ENCODE measurements at places on chromosomes 16 and 17. TPM values are rescaled to one million over a fixed set of nuclear protein-coding genes. Genes with fewer than 3 reads are reported as not detected.

The EME1 gene
- total RNA-seq: 0.94 TPM

The CFAP97D1 gene
- not detected for total RNA-seq

The PKD1 gene
- total RNA-seq: 165 TPM

The DOC2A gene
- total RNA-seq: 3.1 TPM

DNA sequence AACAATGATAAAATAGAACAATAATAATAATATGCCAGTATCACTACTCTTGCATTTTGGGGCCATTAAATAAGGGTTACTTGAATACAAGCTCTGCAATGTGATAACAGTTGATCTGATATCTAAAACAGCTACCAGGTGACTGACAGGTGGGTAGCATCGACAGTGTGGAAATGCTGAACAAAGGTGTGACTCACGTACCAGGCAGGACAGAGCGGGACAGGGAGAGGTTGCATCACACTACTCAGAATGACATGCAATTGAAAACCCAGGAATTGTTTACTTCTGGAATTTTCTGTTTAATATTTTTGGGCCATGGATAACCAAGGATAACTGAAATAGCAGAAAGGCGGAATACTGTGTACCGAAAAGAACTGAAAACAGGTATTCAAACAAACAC is 15.8 kb upstream of the ZNF19 start:
- DNase-seq: no peak

DNA sequence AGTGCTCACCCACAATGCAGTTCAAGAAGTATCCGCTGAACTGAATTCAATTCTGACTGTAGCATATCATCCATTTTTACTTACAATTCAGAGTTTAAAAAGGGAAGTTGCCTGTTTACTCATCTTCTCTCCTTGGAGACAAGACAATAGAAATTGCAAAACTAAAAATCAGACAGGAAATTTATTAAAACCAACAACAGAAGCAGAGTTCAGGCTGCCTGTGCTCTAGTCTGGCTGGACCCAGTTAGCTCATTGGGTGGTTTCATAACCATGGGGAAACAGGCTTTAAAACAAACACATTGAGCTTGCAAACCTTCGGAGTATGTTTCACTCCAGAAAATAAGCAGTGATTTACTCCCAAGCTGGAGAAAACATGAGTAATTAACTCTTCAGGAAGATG is 321.4 kb downstream of the GRIN2A start:
- DNase-seq: no peak
